Bronchial epithelial cell (primary cell): ENCODE measurements at places on chromosomes 5 and 9.

DNA sequence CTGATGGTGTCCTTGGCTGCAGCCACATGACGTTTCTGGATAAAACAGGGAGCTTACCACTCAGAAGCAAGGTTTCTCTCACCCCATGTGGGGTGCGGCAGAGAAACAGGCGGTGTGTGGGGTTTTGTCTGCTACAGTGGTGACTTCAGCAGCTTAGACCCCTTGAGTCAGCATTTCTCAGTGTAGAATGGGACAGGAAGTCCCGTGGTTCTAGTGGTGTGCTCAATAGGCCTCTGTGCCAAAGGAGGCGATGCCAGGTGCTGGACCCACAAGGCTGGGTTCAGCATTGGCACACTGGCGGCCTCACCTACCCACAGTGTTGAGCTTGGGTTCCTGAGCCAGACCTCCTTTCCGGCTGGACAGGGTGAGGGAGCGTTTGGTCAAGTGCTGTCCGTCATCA, 125.2 kb upstream of the SMIM23 start:
- DNase-seq: no peak

DNA sequence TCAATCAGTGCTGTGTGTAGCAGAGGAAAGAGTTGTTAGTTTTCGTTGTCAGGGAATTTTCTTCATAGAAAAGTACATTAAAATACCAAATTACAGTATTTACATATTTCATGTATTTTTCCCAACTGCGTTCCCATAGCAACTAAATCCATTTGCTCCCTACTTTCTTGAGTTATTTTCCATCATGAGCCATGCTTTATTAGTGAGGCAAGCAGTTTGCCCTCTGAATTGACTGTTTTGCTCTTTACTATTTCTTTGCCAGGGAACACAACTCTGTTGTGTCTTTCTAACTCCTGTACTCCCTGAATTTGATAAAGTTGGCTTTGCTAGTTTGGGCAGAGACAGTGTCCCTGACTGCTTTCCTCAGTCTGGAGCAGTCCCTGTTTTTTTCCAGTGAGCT, 276.2 kb upstream of the SLC30A5 start:
- no peak for DNase-seq

GRCh38 chr9:121105531-121105930, 30.8 kb downstream of the CNTRL start:
- no peak for DNase-seq

DNA sequence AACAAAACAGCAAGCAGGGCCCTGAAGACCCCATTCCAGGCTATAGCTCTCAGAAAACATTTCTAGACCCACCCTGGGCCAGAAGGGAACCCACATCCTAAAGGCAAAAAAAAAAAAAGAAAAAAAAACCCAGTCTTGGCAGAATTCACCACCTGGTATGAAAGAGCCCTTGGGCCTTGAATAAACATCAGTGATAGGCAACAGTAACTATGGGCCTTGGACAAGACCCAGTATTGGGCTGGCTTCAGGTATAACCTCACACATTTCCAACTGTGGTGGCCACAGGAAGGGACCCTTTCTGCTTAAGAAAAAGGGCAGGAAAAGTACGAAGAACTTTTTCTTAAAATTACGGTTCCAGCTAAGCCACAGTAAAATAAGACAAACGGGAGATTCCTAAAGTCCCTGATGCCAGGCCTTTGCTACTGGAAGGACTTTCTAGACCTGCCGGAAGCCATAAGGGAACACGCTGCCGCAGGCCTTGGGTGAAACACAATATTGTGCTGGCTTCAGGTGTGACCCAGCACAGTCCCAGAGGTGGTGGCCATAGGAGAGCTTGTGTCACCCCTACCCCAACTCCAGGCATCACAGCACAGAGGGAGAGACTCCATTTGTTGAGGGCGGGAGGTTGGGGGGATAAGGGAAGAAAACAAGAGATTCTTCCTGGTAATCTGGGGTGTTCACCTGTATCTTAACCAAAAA, 505.2 kb upstream of the RGMB start:
- no peak for DNase-seq

- DNase-seq: no peak
Observed at GRCh38 chr5:11898-12297, 80.1 kb upstream of the PLEKHG4B start.

DNA sequence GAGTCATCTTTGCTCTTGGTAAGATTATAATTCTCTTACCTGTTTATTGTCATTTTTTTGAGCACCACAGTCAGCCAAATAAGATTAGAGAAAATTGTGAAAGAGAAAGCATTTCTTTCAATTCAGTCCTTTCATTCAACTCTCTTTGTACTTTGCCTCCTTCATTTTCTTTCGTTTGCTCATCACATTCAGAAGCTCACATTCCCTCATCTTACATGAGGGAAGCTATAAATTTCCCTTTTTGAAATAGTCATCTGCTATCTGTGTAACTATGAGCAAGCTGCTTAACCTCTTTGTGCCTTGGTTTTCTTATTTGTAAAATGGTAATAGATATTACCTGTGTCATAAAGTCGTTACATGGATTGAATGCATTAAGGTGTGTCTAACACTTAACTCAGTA, 41.4 kb downstream of the PAM start:
- no peak for DNase-seq

DNA sequence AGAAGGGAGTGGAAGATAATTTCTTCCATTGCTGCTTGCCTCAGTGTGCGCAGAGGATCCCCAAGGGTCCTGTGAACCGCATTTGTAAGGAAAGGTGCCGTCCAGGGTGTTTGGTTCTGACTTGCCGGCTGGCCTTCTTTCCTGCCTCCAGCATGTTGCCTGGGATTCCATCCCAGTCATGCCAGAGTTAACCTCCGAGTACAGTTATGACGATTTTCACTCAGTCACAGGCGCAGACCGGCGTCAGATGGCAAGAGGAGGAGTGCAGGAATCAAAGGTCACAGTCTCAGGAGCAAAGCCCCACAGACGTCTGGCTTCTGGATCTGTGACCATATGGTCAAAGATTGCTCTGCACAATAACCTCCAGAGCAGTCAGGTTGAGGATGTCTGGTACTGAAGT, 5.9 kb upstream of the GADD45G start:
- DNase-seq: no peak
